ENCODE measurements at places on chromosomes 7 and 10.

DNA sequence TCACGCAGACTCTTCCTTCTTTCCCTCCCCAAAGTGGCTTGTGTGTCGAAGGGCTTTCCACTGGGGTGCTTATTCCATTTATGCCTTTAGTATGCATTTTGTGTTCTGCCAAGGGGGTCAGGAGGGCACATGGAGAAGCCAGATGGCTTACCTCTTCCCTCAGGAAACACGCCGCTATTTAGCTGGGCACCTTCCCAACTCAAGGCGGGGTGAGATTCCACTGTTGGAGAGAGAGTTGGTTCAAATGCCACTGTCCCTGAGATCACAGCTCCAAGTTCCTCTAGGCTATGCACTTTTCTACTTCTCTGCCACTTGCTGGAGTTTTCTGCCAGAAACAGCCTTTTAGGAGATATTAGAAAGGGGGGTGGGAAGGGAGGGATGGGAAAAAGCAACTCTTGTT, 1091.8 kb downstream of the LRMDA start:
- no peak for DNase-seq

GRCh38 chr10:51789903-51790302, 90.5 kb upstream of the CSTF2T start:
- DNase-seq = no peak

DNA sequence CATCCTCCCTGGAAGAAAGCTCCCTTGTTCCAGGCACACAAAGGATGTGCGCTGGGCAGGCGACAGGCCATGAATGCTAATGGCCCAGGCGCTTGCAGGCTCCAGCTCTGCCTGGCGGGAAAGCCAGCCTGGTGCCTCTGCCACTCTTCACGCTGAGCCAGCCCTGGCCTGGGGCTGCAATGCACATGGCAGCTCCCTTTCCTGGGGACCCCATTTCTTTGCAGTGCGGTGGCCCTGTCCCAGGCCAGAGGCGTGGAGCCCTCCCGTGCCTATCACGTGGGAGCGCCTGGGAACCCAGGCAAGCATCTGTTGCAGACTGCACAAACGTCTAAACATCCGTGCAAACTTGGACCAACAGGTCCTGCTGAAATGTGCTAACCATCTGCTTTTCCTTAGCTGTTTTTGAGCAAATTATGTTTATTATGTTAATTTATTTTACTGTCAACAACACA, 152.1 kb upstream of the LYZL2 start:
- no peak for DNase-seq

DNA sequence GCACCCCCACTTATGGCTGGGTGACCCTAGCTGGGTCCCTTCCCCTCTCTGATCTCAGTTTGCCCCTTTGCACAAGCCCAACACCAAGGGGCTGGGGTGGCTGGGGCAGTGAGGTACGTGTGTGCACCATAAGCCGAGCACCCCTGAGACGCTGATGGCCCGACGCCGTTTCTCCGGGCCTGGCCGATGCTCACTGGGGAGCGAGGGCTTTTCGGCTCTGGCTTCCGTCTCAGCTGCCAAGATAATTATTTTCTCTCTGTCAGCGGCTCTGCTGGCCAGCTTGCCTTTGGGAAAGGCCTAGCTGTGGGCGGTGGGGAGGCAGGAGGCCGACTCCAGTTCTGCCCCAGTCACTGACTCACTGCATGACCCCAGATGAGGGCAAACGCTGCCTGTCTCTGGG, 91.0 kb downstream of the ZMIZ1 start:
- DNase-seq = no peak

DNA sequence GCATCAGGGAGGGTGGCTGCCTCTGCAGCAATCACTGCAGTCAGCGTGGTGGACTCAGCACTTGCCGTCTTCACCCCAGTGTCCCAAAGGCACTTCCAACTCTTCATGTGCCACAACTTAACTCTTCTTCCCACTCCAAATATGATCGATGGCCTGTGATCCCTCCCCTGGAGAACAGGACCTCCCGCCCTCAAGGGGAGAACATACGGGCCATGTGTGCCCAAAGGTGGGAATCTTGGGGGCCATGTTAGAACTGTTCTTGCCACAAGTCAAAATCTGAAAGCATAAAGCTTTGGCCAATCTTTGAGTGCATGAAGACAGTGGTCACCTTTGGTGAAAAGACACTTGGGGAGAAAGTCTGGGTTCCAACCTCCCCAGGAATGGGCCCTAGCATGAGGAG, 368.5 kb upstream of the MGMT start:
- no peak for DNase-seq

GRCh38 chr7:149003018-149003417, 25.3 kb downstream of the PDIA4 start:
- DNase-seq = no peak

- DNase-seq = no peak
Observed at GRCh38 chr10:127762925-127763324, 25.9 kb downstream of the FOXI2 start.

- no peak for DNase-seq
Observed at GRCh38 chr7:41003611-41003940, 699.3 kb downstream of the INHBA start.

DNA sequence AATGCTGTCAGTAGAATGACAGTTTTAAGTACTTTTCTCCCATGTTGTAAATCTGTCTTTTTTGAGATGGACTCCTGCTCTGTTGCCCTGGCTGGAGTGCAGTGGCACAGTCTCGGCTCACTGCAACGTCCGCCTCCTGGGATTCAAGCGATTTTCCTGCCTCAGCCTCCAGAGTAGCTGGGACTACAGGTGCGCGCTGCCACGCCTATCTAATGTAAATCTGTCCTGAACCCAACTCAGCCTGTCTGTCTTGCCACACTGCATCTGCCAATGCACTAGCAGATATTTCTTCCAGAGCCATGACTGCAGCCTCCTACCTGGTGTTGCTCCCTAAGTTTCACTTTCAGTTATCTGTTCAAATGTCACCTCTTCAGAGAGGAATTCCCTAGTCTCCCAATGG, 264.1 kb downstream of the PHF14 start:
- no peak for DNase-seq

- DNase-seq = no peak
Observed at GRCh38 chr7:4169455-4169854, 512.6 kb upstream of the FOXK1 start.

- no peak for DNase-seq
Observed at GRCh38 chr7:100053215-100053614, 3.6 kb downstream of the ZSCAN21 start.
